Left ventricle myocardium inferior (tissue), 1 donor: ENCODE measurements at places on chromosomes 16 and 17.

DNA sequence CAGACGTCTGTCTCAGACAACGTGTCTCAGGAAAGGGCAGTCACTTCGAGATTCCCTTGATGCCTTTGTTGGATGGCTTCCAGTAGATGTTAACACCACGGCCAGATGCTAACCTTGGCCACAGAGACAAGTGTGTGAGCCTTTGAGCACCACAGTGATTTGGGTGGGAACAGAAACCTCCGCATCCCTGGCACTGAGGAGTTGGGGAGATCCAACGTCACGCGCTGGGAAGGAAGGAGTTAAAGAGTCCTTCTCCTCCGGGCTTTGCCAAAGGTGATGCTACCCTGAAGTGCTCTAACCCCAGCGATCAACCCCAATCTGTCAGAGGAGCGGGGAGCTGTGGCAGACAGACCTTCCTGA, 3.0 kb upstream of the ABR start:
- no peak for DNase-seq

DNA sequence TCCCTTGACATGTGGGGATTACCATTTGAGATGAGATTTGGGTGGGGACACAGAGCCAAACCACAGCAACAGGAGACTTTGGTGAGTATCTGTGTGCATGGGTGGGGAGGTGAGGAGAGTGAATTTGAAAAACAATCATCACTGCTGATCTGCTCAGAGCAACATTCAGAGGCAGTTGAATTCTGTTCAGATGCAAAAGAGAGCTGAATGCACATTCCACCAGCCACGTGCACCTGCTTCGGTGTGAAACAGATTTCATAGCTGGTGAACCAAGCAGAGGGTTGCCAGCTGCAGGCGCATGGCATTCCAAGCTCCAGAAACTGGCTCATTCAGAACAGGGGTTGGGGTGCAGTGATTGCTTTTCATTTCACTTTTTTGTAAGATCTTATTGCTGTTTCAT, 233.1 kb upstream of the FOXF1 start:
- DNase-seq = no peak

GRCh38 chr17:62724398-62725146, 83.5 kb downstream of the MARCHF10 start:
- DNase-seq = no peak

DNA sequence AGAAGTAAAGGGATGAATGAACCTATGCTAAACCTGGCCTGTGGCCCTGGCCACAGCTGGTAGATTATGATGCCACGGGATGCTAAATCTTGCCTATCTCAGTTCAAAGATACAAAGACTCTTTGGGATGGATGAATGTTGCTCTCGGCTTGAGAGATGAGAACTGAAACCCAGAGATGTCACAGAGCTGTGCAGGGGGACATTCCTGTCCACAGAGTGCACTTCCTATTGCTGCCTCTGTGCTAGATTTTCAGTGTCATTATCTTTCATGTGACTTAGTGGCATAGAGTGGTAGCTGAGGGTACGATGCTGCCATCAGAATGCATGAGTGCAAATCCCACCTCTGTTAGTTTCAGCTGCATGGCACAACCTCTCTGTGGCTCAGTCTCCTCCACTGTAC, 2.3 kb upstream of the MT1M start:
- DNase-seq = no peak

- DNase-seq = no peak
Observed at GRCh38 chr16:12788758-12789157, 14.9 kb downstream of the CPPED1 start.

DNA sequence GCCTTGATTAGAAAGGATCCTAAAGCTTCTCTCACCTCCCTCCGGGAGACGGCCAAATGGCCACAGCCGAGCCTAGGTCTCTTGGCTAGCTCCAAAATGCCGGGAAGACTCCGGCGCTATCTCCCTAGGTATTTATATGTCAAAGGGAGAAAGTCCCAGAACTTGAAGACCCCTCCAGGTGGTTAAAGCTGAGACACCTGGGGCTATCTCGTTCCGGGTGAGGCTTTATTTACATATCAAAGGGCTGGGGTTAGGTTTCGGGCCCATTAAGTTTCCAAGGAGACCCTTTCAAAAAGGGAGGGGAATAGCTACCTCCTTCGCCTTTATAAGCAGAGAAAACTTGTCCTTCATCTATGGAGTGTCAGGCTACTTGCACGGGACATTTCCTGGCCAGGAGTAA, 70.9 kb upstream of the KIFC3 start:
- no peak for DNase-seq

GRCh38 chr17:34377078-34377823, 14.2 kb upstream of the CCL1 start:
- DNase-seq = no peak

- DNase-seq = peak; percentile 64
Observed at GRCh38 chr17:32142857-32143526, 690 bp downstream of the RHOT1 start.

DNA sequence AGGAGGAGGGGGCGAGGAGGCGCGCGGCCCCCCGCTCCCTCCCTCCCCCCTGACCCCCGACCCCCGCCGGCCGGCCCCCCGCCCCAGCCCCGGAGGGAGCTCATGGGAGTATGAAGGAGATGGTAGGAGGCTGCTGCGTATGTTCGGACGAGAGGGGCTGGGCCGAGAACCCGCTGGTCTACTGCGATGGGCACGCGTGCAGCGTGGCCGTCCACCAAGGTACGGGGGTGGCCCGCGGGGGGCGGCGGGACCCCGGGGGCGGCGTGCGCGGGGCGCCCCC, 390 bp downstream of the MLLT6 start:
- no peak for DNase-seq

DNA sequence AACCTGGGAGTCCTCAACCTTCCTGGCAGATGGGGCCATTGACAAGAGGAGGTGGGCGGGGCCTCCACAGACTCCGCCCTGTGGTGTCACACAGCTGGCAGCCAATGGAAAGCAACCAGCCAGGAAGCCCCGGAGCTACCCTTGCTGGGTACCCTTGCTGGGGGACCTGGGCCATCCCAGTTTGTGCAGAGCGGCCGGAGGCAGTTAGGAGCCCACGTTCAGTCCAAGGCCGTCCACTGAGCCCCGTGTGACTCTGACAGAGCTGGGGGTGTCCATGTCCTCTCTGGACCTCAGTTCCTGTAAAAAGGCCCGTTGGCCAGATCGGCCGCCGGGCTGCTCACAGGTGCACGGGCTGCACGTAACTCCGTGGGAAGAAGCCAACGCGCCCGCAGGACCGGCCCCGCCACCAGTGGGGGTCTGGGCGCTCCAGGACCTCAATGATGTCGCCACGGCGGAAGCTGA, 17.1 kb upstream of the FAM83G start:
- DNase-seq = no peak

- peak; percentile 69 for DNase-seq
Observed at GRCh38 chr16:75590920-75591843, 25.0 kb downstream of the GABARAPL2 start.

GRCh38 chr16:48607056-48607825, 2.7 kb downstream of the N4BP1 start:
- DNase-seq = no peak

- no peak for DNase-seq
Observed at GRCh38 chr17:29565643-29566472, 979 bp downstream of the ABHD15 start.

GRCh38 chr16:86942151-86943051, 364.1 kb downstream of the FOXL1 start:
- DNase-seq = no peak

GRCh38 chr17:29652976-29653375, 30.3 kb upstream of the CORO6 start:
- DNase-seq = no peak

DNA sequence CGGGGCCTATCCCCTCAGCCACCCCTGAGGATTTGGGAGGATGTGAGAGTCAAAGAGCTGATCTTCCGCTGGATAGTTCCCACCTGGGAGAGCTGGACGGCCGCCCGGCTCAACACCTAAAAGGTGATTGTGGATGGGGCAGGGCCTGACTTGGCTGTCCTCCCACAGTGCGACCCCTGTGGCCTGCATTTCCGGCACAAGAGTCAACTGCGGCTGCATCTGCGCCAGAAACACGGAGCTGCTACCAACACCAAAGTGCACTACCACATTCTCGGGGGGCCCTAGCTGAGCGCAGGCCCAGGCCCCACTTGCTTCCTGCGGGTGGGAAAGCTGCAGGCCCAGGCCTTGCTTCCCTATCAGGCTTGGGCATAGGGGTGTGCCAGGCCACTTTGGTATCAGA, 4.5 kb downstream of the BCL6B start:
- no peak for DNase-seq

DNA sequence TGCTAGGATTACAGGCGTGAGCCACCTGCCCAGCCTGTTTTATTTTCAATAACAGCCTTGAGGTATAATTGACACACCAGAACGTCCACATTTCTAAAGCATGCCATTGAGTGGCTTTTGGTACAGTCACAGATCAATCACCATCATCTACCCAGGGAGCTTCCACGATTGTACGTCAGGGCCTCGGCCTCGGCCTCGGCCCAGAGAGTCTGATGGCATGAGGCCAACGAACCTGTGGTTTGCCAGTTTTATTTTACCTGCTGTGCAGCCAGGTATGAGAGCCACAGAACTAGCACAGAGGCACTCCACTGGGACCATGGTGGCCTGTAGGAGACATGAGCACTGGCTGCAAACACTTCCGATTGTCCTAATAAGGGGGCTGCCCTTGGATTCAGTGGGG, 8.3 kb downstream of the UBALD1 start:
- no peak for DNase-seq

DNA sequence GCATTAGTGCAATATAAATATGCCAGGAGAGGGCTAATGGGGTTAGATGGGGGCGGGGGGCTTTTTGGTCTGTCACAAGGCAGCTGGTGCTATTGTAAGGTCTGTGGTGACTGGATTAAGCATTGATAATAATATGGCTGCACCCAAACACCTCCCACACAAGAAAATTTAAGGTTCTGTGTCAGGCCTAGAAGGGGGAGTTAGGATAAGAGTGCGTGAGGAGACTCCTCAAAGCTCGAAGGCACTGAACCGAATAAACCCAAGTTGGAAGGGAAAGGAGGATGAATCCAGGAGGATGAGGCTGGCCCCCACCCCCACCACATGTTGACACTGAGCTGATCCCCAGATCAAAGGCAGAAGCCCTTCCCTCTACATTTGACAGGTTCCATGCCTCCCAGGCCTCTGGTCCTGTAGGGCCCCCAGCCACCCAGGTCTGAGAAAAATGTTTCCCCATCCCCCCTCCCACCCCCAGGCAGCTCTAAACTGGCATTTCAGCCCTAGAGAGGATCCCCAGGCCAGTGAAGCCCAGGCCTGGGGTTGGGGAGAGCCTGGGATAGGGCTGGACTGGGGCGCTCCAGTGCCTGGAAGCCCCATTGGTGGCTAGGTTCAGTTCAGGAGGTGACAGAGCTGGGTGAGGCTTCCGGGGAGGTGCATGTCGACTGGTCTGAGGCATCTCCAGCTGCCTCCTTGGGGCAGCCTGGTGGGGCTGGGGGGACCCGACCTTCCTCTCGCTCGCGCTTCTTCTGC, 1.7 kb downstream of the HOXB1 start:
- DNase-seq = no peak

GRCh38 chr17:7885367-7886226, 3.0 kb upstream of the CHD3 start:
- DNase-seq = peak; percentile 36

DNA sequence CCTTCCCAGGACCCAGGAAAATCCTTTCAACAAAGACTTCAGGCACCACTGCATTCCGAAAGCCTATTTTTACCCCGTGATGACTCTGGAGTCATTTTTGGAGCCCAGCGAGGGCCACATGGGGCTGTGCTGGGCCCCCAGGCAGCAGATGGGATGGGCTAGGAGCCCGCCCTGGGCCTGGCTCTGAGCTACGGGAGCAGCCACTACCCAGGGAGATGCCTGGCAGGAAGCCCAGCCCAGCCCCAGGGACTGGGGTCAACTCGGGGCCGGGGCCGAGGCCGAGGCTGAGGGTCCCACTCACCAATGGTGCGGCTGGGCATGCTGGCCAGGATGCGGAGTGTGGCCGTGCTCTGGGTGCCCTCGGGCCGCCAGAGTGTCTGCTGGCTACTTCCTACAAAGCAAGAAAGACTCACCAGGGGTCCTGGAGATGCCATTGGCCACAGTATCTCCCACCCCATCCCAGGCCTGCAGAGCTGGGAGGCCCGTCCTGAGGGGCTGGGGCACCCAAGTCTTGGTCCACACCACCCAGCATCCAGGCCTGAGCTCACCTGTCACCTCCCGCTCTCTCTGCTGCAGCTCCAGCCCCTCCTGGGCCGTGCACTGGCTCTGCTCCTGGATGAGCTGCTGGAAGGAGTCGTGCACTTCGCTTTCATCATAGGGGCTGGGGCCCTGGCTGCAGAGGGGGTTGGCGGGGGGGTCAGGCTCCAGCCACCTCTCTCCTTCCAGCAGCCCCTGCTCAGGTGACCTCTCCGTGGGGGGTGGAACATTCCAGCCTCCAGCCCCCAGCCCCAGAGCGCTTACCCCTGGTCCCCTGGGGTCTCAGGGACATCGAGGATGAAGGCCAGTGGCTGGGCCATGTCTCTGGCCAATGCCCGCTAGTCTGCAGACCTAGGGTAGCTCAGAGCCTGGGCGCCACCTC, 2.3 kb downstream of the TMC6 start:
- DNase-seq = peak; percentile 62

- DNase-seq = no peak
Observed at GRCh38 chr17:77085926-77086432, 54.8 kb upstream of the SEC14L1 start.

DNA sequence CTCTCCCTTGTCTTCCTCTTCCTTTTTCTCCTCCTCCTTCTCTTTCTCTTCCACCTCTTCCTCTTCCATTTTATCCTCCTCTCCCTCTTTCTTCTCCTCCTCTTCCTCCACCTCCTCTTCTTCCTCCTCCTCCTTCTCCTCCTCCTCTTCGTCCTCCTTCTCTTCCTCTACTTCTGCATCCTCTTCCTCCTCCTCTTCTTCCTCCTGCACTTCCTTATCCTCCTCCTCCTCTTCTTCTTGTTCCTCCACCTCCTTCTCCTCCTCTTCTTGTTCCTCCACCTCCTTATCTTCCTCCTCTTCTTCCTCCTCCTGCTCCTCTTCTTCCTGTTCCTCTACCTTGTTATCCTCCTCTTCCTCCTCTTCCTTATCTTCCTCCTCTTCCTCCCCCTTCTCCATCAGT, 28.8 kb upstream of the GPR139 start:
- no peak for DNase-seq

DNA sequence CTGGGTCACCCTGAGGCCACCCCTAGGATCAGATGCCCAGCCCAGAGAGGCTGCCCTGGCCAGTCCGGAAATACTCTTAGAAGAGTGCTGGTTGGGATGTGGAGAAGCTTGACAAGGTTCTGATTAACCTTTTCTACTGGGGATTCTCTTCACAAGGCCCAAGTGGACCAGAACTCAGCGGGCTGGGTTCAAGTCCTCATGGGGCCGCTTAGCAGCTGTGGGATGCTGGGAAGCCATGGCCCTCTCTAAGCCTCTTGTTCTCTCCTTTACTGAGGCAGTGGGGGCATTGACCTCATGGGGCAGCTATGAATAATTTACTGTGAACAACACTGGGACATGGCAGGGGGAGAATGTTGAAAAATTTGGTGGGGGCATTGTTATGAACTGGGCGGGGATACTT, 92.8 kb downstream of the CYLD start:
- no peak for DNase-seq

DNA sequence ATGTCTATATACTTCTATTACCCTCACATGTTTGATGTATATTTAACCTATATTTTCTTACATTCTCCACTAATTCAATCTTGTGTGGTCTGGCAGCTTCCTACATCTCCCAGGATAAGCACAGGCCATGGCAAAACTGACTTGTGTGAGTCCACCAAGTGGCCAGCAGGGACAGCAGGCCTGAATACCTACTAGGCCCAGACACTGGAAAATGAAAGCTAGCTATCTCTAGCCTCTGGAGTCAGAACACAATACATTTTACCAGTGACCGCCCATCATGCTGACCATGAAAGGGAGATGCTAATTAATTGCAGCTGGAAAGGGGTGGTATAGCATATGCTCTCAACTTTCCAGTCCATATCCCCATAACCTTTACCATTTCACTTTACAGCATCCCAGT, 132.3 kb downstream of the PCTP start:
- no peak for DNase-seq
